ENCODE measurements at places on chromosomes 4 and X. TPM values are rescaled to one million over a fixed set of nuclear protein-coding genes. Genes with fewer than 3 reads are reported as not detected.

GPR119 gene
- polyA plus RNA-seq, result not detected

PRDM8 gene
- polyA plus RNA-seq, result 1.5 TPM

WAS gene
- polyA plus RNA-seq, result 3.7 TPM

DNA sequence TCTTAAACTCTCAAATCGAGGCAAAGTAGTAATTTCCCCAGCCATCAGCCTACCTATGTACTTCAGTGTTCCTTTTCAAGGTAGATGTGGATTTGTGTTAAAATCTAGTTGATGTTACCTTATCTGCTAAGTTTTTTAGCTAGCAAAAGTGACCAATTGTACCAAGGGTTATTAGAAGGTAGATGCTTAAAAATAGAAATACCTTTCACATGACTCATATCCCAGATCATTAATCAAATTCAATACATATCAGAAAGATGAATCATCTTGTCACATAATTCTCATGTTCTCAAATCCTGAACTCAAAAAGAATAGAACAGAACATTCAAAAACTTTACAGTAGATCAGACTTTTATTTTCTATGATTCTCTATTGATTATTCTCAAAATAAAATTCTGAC, 3.5 kb downstream of the ENAM start:
- DNase-seq, result no peak

DNA sequence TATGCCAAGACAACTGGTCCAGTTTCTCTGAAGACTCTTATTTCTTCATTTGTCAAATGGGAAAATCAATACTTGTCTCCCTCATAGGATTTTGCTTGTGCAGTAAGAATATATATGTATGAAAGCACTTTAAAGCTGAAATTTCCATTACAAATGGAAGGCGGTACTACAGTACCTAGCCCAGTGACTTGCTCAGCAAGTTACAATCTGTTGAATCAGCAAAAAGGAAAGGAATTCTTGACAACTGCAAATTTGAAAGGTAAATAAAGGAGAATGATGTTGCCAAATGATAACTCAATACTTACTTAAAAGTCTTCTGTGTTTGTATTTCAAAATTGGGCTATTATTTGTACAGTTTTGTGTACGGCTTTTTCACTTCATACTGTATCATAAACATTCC, 71.1 kb downstream of the PKD2 start:
- DNase-seq, result no peak

DNA sequence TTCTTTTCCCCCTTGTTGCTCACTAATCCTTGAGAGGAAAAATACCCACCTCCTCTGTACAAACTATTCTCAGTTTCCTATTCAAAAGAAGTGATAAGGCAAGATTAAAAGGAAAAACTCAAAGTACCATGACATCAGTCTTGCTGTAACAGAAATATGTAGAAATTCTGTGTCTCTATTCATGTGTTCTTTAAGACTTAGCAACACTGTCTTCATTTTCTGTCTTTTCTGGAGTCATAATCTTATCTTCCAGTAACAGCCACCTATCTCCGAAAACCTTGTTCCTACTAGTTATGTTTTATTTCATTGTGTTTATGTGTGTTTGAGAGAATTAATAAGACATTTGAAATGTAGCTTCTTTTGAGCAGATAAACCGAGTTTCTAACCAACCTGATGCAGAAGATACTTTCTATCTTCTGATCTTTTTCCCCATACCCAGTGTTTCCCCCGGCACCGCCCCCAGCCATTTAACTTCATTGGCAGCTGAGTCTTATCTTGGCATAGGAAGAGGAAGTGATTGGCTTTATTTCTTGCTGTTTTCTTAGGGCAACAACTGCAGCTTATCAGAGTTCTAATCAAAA, 8.0 kb downstream of the FAM241A start:
- DNase-seq, result no peak

DNA sequence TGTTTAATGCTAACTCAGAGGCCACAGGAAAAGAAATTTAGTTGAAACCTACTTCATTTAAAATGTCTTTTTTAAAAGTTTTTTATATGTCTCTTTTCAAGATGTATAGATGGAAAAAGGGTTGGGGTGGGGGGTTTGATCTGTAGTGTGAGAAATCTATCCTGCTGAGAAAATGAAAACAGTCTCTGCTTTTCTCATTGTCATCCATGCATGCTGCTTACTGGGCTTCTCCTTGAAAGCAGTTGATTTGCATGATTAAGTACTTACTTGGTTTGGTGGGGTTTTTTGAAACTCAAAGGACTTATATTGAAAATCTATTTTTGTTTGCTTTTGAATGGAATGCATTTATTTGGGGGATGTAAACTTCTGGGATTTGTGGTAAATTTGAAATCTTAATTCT, 313.6 kb upstream of the DKK2 start:
- DNase-seq, result no peak

PJA1 gene
- polyA plus RNA-seq, result 91.9 TPM

All from right lung (tissue), 10 donors.